ENCODE measurements at places on chromosomes 1 and 21. TPM values are rescaled to one million over a fixed set of nuclear protein-coding genes. Genes with fewer than 3 reads are reported as not detected.

DNA sequence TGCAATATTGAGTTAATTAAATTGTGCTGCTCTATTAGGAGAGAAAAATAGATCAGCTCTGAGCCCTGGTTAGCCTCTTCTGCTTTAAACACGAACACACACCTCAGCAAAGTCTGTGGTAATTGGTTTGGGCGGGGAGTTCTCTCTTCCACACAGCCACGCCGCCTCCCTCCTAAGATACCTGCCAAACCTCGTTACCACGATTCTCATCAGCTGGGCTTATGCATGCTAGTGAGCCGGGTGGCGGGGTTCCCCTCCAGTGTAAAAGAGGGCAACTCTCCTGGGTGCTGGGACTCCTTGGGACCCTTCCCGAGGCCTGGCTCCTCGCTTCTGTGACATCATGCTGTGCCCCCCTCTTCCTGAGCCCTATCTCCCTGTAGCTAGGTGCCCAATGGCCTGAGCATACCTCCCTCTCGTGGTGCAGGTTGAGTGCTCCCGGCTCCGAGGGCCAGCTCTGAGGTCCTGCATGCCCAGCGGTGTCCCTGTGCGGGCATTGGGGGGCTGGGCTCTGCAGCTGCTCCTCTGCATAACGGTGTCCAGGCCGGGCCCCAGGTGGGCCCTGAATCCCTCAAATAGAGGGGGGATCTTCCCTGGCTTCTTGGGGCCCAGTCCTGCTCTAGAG is 182.9 kb downstream of the PRDM16 start:
- DNase-seq: no peak

GRCh38 chr1:90721210-90722194 is 4.4 kb upstream of the BARHL2 start:
- no peak for DNase-seq

- DNase-seq: no peak
These were observed 78.4 kb downstream of the PROX1 start for GRCh38 chr1:214066190-214066589.

DNA sequence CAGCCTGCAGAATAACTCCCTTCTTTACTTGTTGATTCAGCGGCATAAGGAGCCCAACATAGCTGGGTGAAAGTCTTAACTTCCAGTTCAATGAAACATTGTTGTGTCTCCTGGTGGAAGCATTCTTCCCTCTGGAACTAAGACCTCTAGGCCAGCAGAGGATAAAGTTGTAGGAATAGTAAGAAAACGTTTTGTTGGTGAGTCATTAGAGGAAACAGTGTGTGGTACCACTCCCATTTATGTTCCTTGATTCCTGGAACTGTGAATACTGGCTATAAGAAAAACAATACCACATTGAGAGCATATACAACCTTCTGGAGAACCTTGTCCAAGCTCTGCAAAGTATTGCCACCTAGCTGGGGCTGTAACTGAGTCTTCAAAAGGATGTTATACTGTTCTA is 737.4 kb upstream of the ZP4 start:
- DNase-seq: no peak

- no peak for DNase-seq
These were observed 376.3 kb upstream of the CAMK1G start for GRCh38 chr1:209207126-209207700.

GRCh38 chr1:160453443-160453842 is 53.1 kb downstream of the VANGL2 start:
- DNase-seq: no peak

DNA sequence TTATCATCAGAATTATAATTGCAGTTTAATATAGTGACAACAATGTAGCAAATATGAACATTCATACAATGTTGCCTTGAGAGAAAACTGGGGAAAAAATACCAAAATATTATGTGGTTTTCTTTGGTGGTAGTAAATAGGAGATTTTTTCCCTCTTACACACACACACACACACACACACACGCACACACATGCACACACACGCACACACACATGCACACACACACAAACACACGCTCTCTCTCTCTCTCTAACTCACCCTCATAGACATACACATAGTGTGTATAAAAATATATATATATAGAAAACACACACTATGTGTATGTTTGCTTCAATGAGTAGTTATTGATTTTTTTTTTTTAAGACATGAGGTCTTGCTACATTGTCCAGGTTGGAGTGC is 211.6 kb downstream of the HHAT start:
- no peak for DNase-seq

GRCh38 chr1:82299656-82300055 is 498.9 kb downstream of the ADGRL2 start:
- DNase-seq: no peak

- no peak for DNase-seq
These were observed 152.9 kb downstream of the TM2D1 start for GRCh38 chr1:61572046-61572445.

- DNase-seq: no peak
These were observed 25.8 kb downstream of the MFSD2A start for GRCh38 chr1:39980555-39981313.

DNA sequence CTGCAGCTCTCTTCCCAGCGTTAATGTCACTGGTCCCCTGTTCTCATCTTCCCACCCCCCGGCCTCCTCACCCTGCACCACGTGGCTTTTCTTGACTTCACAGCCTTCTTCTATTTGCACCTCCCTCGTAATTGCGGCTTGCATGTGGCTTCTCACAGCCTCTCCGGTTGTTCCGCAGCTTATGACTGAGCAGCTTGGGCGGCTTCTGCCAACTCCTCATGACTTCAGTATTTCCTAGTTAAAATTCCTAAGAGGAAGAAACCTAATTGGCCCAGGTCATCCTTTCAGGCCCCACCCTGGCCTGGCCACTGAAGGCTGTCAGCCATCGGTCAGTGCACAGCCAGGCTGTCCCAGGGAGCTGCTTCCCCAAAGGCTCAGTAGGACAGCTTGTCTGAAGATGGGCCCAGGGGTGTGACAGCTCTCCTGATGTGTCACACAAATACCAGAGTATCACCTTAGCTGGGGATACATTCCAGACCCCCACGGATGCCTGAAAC is 8.6 kb upstream of the RERE start:
- no peak for DNase-seq

- no peak for DNase-seq
These were observed 25.6 kb downstream of the POFUT2 start for GRCh38 chr21:45262041-45262581.

DNA sequence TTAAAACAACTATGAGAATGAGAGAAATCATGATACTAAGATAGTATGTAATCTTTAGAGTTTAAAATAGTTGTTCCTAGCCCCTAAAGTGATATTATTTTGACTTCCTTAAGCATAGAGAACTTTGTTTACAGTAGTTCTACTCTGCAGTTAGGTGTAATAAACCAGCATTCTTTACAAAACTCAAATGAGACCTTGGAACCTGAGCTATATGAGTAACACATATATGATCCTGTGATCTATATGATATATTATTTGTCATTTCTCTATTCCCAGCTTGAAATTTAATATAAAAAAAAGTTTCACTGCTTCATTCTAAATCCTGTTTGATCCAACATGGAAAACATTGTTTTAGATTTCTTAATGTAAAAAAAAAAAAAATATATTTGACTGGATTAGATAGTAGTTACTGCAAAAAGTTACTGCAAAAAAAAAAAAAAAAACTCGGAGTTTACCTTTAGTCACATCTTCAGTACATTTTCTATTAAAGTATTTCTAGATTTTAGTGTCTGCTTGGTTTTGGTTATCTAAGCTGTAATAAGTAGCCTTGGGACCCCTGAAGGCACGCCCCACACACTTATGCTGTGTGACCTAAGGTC is 463.8 kb downstream of the USP25 start:
- no peak for DNase-seq

GRCh38 chr1:32126770-32127169 is 18.9 kb downstream of the KPNA6 start:
- no peak for DNase-seq

DNA sequence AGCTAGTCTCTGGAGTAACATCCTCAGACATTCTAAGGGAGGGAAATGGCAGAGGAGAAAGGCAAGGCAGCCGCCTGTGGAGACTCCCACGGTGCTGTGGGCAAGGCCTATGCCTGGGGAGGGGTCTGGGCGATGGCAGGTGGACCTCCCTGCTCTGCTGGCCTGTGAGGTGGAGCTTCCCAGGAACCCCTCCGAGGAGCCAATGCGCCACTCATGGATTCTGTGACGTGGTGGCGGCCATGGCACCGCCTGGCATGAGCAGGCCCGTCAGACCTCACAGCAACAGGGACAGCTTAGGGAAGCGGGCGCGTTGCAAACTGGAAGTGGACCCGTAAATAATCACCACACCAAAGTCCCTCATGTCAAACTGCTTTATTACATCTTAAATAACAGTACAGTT is 6.7 kb upstream of the NADK start:
- no peak for DNase-seq

DNA sequence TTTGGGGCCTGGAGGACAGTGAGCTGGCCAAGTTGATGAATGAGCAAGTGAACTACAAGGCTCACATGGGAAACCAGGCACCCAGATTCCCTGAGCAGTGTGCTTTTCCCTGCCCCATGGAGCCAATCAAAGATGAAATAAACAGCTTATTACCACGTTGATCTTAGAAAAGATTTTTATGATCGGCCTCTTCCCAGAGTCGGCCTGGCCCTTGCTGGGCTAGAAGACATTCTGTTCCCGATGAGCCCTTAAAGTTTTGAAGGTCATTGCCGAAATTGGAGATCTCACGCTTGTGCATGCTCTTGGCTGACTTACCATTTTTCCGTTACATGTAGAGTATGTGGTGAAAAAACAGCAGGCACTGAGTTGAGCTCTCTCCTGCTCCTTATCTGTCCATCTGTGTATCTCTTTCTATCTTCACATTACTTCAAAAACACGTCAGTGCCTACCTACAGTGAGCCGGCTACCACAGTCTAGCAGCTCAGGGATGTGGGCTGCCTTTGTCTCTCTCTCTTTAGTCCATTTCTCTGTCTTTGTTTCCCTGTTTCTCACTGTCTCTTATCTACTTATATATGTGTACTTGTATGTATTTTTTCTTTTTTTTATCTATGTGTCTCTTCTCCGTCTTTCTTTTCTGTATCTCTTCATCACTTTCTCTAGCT is 248.8 kb upstream of the USP24 start:
- no peak for DNase-seq

GRCh38 chr1:179184403-179184802 is 45.1 kb downstream of the ABL2 start:
- no peak for DNase-seq

DNA sequence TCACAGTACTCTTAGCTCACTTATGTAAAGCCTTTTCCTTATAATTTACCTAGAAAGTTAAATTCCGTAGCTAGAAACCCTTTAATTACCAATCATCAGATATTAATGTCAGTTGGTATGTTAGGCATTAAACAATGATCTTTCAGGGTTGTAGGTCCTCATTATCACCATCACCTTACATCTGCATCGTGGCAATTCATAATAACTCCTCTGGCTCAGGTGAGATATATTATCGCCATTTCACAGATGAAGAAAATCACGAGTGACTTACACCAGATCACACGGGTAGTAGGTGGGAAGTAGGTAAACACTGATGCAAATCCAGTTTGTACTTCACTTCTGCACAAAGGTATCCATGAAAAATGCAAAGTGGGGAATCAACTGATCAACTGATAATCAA is 639 bp downstream of the NUP133 start:
- no peak for DNase-seq

DNA sequence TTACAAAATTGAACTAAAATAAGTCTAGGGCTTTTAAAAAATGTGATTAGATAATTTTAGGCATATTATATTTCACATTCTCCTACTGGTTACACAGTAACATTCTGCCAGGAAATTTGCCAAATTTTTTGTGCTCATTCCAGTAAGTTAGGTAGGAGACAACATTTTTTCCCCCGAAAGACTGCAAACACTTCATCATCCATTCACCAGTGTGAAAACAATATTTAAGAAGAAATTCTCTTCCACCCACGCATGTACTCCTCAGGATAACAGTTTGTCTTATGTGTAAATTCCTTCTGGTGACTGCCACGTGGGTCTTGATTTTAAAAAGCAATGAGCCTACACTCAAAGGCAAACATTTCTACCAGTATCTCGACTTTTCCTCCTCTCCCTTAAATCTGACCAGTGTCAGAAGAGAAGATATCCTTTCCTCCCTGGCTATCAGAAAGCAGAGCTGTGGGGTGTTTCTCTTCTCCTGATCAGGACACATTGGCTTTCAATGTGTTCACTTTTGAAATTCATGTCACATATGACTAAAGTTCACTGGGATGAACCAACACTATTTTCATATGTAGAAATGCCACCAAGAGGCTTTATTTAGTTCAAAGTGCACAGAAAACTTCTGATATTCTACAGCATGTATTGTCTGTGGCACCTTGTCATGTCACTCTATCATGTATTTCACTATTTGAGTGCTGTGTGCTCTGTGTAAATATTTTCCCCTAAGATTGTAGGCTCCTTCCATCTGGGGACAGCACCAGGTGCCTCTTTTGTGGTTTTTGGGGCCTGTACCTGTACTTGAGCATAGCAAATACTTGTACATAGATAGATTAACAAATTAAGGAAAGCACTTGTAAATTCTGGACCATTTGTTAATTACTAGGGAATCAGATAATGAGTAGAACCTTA is 38.6 kb downstream of the LHX9 start:
- DNase-seq: no peak

DNA sequence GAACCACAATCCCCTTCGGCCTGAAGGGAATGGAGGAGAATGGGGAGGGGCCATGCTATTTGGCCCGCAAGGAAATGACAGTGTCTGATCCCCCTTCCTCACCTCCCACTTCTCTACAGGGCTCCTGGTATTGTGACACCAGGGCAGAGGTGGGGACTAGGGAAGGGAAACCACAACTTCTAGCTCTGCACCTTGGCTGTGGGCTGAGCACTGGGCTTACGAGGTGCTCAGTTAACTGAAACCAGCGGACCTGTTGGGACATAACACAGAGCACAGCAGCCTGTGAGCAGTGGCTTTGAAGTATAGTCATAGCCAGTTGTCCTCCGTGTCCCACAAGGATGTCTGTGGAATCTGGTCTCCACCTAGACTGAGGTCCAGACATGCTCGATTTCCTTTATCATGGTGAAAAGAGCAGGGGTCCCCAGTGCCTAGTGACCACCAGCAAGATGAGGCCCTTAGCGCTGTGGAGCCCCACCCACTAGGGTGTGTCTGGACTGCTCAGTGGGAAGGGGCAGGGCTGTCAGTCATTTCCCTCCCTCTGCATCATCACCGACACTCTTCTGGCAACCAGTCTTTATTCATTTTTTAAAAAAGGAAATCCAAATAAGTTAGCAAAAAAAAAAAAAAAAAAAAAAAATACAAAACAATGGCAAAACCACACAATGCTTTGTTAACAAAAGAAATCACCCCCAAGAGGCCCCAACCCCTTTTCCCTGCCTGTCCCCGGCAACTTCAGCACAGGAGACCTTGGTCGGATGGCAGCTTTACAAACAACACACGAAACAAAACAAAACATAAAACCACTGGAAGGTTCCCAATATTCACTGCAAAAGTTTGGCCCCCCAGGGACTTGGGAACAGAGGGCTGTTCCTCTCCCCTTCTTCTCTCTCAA is 3.0 kb downstream of the MYOG start:
- no peak for DNase-seq

SELL gene
- total RNA-seq: 5.6 TPM

PLA2G2F gene
- total RNA-seq: 0.92 TPM

BNIPL gene
- total RNA-seq: 0.66 TPM

CLEC20A gene
- 0.20 TPM for total RNA-seq

CFAP74 gene
- total RNA-seq: not detected

DBT gene
- 17.0 TPM for total RNA-seq

PLPP3 gene
- 68.2 TPM for total RNA-seq

SH3D21 gene
- 12.1 TPM for total RNA-seq

FAM43B gene
- 0.52 TPM for total RNA-seq

HPCAL4 gene
- 0.20 TPM for total RNA-seq

TINAGL1 gene
- total RNA-seq: 169 TPM

FAM72C gene
- 0.58 TPM for total RNA-seq

YIPF1 gene
- 37.1 TPM for total RNA-seq

TBX15 gene
- total RNA-seq: 0.20 TPM

CTSE gene
- 105 TPM for total RNA-seq

CD101 gene
- total RNA-seq: 2.8 TPM
